ENCODE measurements at places on chromosomes 11 and 22.

GRCh38 chr11:118933486-118933885, 7.8 kb upstream of the BCL9L start:
- no peak for DNase-seq

DNA sequence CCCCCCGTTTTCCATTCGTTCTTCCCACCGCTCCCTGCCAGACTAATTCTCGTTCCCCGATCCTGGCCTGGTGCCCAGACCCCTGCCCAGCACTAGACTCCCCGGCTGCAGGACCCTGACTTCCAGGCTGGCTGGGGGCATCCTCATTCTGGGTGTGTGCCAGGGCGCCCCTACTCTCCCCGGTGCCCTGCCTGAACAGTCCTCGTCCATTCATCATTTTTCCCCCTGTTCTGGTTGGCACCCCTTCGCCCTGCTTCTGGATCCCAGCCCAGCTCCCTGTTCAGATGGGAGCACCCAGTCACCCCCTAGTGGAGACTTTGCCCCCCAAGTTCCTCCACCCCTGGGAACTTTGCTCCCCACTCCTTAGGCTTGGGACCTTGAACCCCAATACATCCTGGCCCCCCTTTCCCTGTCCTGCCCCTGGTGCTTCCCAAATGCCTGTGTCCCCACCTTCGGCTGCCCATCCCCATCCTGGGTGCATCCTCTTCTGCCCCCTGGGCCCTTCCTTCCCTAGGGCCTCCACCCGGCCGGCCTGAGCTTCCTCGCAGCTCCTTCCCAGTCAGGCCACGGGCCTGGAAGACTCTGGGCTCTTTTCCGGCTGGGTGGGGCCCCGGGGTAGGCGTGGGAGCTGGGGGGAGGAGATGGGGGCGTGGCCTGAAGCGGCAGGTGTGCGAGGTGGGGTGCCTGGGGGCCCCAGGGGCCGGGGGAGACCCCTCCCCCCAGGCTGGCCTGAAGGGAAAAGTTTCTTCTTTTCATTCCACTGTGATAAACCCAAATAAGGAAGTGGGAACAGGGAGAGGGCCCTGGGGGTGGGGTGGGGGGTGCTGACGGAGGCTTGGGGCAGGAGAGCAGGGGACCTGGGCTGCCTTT, 908 bp downstream of the PLCB3 start:
- DNase-seq, result no peak

- DNase-seq, result peak; percentile 41
Measured at GRCh38 chr11:58900479-58901420, 38.5 kb upstream of the GLYATL1 start.

DNA sequence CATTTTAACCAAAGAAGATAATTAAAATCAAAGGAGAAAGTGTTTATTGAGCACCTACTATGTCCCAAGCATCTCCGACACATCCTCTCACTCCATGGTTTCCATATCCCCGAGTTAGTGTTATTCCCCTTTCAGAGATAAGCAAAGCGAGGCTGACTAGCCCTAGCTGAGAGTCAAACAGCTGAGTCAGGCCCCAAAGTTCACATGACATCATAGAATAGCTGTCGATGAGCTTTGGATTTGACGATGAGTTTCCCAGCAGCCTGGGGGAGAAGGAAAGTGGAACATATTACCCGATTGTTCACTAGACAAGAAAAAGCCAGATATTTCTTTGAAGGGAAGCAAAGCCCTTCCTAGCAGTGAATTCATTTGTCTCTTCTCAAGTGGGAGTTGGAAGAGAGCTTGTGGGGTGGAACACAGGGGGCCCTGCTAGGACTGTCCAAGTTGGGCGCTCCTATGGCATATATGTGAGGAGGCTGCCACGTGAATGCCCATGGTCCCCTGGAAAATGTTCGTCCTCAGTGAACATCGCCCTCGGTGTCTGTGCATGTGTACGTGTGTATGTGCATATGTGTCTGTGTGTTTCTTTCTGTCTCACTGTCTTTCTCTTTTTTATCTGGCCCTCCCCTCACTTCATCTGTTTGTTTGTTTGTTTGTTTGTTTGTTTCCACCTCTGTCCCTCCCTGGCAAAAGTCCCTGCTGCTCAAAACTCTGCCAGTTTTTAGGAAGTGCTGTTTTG, 493 bp upstream of the CYTH4 start:
- no peak for DNase-seq

- DNase-seq, result no peak
Measured at GRCh38 chr22:17920145-17920605, 104.2 kb downstream of the MICAL3 start.

- DNase-seq, result no peak
Measured at GRCh38 chr22:17518406-17518805, 44.9 kb upstream of the SLC25A18 start.

- no peak for DNase-seq
Measured at GRCh38 chr22:30275625-30276024, 9.0 kb upstream of the OSM start.

- DNase-seq, result no peak
Measured at GRCh38 chr11:60937144-60937527, 12.9 kb downstream of the TMEM132A start.

GRCh38 chr11:76574406-76574805, 96.1 kb downstream of the LRRC32 start:
- DNase-seq, result no peak

- no peak for DNase-seq
Measured at GRCh38 chr11:24155792-24156191, 341.1 kb upstream of the LUZP2 start.

DNA sequence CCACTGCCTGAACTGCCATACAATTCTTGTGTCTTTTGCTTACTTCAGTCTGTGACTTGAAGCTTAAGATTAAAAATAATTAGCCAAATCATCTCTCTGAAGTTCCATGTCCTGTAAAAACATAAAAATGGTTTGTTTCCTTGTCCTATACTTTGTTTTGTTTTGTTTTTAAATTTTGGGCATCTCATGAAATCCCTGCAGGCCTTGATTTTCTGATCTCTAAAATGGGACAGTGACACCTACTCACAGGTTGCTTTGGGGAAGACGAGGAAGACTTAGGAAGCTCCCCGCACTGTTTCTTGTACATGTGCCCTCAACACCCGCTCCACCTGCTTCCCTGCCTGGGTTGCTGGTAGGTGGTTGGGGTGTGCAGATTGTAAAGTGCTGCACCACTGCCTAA, 38.9 kb downstream of the TSPAN18 start:
- DNase-seq, result no peak

- DNase-seq, result no peak
Measured at GRCh38 chr22:20021196-20022181, 579 bp downstream of the TANGO2 start.

GRCh38 chr11:128465531-128465930, 121.8 kb downstream of the ETS1 start:
- DNase-seq, result no peak

DNA sequence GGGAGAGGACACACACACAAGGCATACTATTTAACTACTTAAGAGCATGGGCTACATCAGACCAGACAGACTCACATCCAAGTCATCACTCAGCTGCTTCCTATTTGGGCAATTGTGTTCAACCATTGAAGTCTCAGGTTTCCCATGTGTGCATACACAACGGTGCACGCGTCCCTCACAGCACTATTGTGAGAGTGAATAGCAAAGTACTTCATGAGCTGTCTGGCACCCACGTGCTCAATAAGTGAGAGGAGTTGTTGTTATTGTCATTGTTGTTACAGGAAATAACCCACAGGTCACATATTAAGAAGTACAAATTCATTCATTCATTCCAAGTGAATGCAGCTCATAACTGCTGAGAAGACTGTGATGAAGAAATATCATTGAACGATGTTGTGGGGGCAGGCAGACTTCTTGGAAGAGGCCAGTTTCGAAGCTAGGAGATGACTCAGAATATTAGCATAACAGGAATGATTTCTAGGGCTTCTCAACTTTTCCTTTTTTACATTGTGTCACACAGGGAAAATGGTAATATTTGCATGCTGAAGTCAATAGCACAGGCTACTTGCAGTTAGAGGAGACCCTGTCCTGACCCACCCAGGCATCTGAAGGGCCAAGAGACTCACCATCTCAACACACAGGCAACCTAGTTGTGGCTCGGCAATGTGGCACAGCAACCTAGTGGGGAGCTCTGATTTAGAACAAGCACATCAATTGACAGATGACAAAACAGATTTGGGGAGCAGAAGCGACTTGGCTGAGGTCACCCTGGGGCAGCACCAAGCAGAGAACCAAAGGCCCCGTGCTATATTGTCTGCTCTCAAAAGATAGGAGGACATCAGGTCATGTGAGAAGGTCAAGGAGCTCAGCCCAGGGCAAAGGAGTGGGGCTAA, 606.0 kb downstream of the BUD13 start:
- DNase-seq, result no peak

DNA sequence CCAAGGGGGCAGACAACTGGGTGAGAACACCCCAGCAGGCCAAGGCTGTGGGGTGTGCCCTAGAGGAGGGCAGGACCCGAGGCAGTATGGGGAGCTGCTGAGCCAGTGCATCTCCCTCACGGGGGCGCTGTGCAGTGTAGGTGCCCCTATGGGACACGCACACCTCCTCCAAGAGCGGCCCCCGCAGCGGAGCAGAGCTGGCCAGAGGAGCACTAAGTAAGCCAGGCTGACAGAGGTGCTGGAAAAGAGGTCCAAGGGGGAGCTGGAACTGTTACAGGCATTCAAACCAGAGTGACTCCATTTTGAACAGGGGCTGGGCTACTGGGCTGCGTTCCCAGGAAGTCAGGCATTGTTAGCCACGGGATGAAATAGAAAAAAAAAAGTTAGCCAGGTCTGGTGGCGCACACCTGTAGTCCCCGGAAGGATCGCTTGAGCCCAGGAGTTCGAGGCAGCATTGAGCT, 41.8 kb downstream of the TST start:
- no peak for DNase-seq

DNA sequence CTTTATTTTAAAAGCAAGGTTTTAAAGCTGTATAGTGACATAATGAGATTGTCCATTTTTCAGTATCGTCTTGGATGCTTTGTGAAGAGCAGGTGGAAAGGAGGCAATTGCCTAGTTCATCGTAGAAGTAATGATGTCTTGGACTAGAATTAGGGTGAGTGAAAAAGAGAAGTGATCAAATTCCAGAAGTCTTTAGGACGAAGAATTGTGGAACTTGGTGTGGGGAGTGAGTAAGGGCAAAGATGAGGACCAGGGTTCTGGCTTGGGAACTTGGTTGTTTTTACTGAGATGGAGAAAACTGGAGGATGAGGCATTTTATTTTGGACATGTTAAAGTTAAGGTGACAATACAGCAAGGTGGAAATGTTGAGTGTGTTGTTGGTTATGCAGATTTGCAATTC, 1.2 kb downstream of the ILK start:
- no peak for DNase-seq

GRCh38 chr22:47055921-47056320, 293.5 kb downstream of the TBC1D22A start:
- no peak for DNase-seq

DNA sequence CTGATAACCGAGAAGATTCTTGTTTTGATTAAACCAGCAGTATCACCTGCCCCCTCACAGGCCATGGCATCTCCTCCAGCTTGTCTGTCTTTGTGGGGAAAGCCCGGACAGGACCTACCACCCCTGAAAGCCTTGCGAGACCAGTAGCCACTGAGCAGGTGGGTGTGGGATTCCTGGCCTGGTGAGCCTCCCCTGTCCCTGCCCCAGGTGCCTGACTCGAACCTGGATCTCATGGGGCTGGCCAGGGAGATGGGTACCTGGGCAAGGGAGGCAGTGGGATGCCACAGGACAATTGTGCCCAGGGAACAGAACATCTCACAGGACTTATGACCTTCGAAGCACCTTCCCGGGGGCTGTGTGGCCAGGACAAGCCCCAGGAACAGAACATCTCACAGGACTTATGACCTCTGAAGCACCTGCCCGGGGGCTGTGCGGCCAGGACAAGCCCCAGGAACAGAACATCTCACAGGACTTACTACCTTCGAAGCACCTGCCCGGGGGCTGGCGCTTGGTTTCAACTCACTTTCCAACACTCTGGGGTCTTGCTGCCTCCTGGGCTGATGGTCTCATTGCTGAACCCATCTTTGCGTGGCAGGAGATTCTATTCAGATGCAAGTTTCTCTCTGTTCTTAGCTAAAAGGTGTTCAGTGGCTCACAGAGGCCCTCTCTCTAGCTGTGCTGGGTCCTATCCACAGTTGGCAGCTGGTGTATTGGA, 854.5 kb downstream of the BRD1 start:
- no peak for DNase-seq

DNA sequence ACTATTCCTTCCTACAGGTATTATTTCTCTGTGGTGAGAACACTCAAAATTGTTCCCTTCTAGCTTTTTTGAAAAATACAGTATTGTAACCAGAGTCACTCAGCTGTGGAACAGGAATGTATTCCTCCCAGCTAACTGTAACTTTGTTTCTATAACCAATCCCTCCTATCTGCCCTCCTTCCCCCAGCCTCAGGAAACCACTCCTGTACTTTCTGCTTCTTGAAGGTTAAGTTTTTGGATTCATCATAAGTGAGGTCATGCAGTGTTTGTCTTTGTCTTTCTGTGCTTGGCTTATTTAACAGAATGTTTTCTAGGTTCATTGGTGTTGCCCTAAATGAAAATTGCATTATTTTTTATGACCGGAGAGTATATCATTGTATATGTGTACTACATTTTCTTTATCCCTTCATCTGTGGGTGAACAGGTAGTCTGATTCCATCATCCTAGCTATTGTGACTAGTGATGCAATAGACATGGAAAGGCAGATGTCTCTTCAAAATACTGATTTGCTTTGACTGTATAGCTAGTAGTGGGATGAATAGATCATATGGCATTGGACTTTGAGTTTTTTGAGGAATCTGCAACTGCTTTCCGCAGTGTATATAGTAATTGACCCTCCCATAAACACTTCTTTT, 112.9 kb upstream of the GRK3 start:
- no peak for DNase-seq

GRCh38 chr11:103550811-103551210, 441.6 kb downstream of the DYNC2H1 start:
- no peak for DNase-seq

DNA sequence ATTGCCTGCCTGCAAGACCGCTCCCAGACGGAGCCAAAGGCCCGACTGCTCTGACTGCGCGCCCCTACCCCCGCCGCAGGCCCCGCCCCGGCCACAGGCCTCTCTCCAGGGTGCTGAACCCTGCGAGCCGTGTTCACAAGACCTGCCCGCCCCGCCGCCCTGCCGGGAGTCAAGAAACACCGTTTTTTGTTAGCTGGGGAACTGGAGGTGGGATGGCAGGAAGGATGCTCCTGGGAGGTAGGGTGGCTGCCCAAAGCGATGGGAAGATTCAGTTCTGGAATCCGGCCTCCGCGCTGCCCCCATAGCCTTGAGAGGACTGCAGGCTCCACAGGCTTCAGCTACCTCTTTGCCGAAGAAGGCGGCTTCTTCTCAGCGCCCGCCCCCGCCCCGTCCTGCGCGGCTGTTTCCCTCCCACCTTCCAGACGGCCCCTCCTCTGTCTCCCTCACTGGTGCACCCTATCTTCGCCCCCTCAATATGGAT, 2.7 kb upstream of the PDE2A start:
- no peak for DNase-seq

GRCh38 chr22:50531962-50532674, 2.3 kb upstream of the TYMP start:
- no peak for DNase-seq
